ENCODE measurements at places on chromosomes 3 and 15.

DNA sequence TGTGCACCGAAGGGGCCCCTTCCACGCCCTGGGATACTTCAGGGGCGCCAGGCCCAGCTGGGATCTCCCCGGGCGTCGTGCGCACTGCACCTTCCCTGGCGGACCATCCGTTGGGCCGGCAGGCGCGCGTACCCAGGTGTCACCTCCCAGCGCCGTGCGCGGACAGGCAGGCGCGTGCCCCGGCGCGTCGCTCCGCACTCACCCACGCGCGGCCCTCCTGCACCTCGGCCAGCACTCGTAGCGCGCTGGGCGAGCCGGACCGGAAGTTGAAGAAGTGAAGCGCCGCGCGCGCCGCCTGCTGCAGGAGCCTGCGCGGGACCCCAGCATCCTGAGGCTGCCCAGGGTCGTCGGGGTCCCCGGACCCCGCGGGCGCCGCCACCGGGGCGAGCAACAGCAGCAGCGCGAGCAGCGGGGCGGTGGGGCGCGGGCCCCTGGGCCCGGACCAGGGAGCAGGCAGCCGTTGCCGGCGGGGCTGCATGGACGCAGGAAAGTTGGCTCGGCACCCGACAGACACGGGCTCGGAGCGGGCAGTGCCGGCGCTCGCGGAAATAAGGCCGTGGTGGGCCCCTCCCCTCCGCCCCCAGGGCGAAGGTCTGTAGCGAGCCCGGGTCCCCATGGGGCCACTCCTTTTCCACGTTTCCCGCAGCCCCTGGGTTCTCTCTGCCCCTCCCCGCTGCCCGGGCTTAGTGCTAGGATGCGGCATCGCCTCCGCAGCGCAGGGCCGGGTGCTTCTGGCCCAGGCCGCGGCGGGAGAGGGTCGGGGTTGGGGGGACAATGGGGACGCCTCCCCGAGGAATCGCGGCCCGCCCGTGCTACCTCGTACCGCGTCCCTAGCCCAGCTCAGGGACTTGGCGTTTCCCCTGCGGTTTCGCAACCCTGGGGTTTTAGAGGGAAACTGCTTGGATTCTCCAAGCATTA lies at the start of gene RARRES1:
TSS of gene RARRES1 (minus strand) at position 520 of the 918 bp plus-strand sequence. CDS start at position 478, 42 bp downstream.
- DNase-seq: peak; percentile 42

GRCh38 chr3:78729946-78730345 lies 1037.9 kb downstream of the ROBO1 start:
- peak; percentile 28 for DNase-seq

- DNase-seq: no peak
These were observed 5.3 kb upstream of the RHCG start for GRCh38 chr15:89501646-89502045.

DNA sequence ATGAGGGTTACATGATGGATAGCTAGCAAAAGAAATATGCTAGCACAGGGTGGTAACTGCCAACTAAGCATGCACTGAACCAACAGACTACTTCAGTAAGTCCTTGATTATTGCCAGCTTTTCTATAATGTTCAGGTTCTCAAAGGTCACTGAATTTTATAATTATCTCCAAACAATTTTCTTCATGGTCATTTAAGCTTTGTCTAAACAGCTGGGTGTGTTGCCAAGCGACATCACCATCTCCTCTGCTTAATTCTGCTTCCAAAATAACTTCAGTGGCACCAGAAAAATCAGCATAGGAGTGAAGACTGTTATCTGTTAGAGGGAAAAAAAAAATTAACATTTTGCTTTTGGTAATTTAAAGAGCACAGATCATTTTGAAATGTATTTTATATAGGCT lies 54.6 kb upstream of the TOP2B start:
- DNase-seq: no peak

- DNase-seq: peak; percentile 46
These were observed 23.6 kb downstream of the NR2F2 start for GRCh38 chr15:96353930-96354730.

DNA sequence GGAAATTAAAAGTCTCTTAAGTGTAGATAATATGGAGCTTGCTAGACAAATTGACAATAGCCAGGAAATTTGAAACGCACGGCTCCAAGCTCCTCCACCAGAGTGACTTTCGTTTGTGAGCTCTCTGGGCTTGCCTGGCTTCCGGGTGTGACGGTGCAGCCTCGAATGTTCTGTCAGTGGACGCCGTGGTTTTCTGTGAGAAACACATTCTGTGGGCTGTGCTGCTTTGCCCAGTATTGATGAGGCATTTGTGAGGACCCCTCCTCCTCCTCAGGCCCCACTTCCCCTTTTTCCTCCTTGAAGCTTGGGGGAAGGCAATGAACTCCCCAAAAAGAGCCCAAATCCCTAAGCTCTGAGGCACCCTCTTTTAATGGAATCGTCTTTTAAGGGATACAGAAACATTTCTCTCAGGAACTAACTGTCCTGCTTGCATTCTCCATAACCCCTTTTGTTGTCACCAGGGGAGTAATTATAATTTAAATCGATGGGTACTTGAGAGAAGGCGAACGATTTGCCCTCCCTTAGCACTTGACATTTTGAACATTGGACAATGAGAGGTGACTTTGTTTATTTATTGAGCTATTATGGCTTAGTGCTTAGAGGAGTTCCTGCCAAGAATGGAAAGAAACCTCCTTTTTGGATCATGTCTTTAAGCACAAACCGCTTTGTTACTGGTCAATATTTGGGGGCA lies 40.8 kb downstream of the POLR2M start:
- DNase-seq: peak; percentile 18

- no peak for DNase-seq
These were observed 578.6 kb downstream of the RSL24D1 start for GRCh38 chr15:54618120-54618519.

DNA sequence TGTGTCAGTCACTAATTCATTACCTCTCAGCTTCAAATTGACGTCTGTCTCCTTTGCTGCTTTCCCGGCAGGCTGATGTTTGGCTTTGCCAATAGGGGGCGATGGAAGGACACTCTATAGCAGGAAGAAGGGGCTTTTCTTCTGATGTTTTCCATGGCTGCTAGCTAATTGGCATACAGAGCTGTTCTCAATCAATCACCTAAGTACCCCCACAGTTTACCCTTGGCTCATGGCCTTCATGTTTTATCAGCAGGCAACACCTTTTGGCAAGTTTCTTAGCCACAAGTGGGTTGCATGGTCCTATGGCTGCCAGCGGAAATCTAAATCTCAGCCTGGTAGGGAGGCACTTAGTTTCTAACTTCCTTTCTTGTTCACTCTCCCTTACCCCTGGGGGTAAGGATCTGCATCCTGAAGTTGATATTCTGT lies 45.0 kb downstream of the ESYT3 start:
- peak; percentile 47 for DNase-seq
